Forelimb muscle (tissue), 1 donor: ENCODE measurements at places on chromosomes 12 and 14. TPM values are rescaled to one million over a fixed set of nuclear protein-coding genes. Genes with fewer than 3 reads are reported as not detected.

DNA sequence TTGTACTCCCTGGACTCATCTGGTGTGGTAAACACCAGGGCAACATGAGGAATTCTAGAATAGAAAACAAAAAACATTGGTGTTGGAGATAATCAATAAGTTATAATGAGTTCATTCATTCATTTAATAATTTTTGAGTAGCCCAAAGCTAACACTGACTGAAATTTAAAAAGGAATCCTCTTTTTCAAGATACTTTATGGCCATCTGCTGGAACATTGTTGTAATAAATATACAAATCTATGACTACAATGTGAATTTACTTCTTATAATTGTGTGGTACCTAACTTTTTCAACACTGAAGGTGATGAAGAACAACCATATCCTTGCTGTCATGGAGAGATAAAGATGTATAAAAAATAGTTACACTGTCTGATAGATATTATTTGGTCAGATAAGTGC is 687.3 kb upstream of the MIS18BP1 start:
- no peak for DNase-seq

DNA sequence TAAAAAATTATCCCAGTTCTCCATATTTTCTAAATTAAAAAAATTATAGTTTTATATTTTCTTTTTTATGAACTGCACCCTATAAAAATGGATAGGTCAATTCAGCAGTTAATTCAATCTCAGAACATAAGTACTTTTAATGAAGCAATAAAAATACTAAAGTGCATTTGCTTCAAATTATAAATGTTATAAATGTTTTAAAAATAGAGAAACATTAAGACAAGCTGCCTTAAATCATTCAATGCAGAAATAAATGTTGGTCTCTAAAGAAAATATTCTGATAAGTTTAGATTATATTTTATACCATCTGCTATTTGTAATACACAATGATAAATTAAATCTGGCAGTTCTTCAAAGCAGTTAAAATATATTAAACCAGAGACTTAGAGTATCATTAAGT is 65.6 kb downstream of the ZC3H14 start:
- no peak for DNase-seq

DNA sequence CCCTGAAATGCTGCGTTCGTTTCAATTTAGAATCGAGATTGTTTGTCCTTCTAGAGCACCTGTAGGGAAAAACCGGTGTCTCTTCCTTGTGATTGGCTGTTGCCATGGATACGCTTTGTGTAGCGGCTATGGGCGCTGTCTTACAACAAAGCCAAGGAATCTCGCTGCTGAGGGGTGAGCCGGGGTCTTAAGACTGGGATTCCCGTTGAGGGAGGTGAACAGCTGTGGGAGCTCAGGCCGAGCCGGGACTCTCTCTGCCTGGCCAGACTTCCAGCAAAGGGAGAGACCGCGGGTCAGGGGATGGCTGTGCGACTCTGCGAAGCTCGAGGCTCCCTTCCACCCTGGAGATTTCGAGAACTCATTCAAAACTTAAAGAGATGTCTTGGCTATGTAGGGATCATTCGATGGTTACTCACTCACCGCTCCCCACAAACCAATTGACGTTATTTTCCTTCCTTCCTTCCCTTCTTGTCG is at the start of the genes LRRIQ1 and TSPAN19:
TSS of gene LRRIQ1 (plus strand) at position 118 of the 474 bp plus-strand sequence. CDS start 1,826 bp downstream, outside the sequence.
TSS of gene TSPAN19 (minus strand) at position 44 of the 474 bp plus-strand sequence. CDS start 6,331 bp downstream, outside the sequence.
- peak; percentile 63 for DNase-seq

DNA sequence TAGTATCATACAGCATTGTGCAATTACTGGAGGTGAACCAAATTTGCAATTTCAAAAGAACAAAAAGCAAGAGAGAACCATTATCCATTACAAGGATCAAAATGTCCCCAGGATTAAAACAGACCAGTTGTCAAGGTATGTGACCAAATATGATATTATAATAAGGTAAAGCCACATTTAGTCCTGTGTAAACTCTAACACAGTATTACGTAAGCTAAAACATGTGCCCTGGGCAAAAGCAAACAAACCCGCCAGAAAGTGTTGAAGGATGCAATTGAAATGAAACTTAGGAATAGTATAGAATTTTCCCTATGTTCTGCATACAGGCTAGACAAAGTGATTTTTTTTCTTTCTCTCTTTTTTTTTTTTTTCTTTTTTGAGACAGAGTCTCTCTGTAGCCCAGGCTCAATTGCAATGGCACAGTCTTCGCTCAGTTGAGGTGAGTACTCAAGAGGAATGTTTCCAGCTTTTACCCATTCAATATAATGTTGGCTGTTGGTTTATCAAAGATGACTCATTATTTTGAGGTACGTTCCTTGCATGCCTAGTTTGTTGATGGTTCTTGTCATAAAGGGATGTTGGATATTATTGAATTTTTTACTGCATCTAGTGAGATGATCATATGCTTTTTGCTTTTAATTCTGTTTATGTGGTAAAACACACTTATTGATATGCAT is 137.1 kb upstream of the FOXG1 start:
- DNase-seq, result no peak

- no peak for DNase-seq
These were observed 4.0 kb downstream of the KIF26A start for GRCh38 chr14:104142136-104142945.

GRCh38 chr12:66011731-66012130 is 118.8 kb downstream of the LLPH start:
- DNase-seq, result no peak

DNA sequence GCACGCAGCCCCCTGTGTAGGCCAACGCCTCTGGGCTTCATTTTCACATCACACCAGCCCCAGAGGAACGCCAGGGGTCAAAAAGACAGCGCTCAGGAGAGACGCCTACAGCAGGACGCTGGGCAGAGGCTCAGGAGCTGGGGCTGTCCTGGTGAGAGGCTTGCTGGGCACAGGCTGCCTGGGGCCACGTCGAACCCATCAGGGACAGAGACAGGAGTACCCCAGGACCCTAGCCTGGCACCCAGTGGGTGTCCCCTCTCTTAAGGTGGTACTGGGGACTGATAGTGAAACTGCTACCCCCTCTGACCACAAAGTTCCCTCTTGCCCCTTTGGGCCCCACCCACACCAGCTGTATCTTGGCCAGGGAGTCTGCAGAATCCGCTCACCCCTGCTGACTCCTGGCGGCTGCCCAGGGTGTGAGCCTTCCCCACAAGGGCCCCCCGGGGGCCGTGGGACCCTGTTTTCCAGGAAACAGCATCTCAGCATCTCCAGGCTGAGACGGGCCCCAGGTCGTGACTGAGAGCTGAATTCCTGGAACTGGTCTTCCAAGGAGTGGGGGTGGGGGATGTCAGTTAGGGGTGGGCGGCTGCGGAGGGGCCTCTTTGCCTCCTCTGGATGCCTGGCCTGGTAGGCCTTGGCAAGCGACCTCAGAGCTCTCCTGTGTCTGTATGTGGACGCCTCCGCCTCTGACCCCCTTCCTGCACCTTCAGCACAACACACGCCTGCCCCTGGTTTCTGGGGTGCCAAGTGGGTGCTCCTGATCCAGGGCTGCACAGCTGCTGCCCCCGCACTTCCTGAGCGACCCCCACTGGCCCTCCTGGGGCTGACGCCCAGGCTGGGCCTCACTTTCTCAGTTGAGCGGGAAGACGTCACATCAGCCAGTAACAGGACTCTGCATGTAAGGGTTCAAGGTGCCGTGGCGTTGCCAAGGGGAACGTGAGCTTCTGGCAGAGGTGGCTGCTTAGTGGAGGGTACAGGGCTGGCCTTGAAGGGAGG is 321.9 kb upstream of the RTL1 start:
- DNase-seq, result no peak

DNA sequence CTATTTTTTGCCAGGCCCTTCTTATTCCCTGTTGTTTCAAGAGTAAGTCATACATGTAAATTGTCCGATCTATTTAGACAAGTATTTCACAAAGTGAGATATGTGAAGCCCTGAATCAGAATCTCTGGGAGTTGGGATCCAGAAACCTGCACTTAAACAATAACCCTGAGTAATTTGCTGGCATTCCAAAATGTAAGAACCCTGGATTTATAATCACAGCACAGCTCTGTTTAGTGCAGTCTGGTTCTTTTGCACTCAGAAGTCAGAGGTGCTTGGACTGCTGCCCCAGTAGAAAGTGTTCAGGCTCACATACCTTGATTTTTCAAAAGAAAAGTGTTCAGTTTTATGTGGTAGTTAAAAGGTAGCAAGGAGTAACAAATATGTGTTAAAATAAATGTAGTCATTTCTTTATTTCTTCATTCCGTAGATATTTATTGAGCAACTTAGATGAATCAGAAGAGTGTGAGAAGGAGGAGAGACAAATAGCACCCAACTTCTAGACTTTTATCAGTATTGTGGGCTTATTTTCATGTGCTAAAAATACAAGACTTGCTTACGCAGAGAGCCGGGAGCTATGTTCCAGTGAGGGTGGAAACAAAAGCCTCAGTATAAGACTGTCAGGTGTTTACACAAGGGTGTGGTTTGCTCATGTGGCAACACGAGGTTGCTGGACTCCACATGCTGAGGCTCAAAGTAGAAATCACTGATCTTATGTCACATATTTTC is 70.1 kb downstream of the SYNE2 start:
- no peak for DNase-seq

GRCh38 chr14:68363843-68364767 is 428.8 kb downstream of the ZFP36L1 start:
- DNase-seq, result no peak

GRCh38 chr14:99818503-99819036 is 25.4 kb downstream of the EML1 start:
- no peak for DNase-seq

DNA sequence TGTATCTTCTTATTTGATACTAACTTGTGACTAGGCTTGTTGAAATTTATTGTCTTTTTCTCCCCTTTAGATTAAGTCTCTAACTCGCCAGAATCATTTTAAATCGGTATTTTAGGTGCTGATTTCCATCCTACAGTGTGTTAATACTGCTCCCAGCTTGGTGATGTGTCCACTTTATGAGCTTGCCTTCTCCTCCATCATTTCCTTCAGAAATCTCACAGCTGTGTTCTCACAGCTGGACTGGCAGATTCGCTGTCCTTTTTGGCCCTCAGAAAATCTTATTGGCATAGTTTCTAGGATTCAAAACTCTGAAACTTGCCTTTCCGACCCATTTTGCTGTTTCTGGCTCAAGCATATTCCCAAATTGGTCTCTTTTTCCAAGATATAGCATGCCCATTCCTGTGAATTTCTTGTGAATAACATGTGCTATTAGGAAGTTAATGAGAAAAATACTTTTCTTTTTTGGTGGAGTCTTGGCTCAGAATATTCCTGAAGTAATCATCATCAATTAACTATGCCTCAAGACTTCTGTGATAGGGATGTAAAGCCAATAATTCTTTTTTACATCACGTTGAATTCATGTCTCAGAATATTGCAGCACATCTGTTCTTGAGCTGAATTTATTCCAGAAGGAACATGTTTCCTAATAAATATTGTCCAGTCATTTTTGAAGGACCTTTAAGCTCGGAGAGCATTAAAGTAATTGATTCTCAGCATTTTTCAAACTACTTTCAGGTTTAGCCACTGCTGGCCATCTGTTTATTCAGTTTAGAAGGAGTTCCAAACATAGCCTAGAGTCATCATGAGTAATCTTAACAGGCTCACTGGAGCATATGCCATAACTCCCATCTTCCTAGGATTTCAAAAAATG is 50.0 kb upstream of the USP44 start:
- DNase-seq, result peak; percentile 79

GRCh38 chr12:94832105-94832504 is 171.4 kb downstream of the NDUFA12 start:
- DNase-seq, result no peak

DNA sequence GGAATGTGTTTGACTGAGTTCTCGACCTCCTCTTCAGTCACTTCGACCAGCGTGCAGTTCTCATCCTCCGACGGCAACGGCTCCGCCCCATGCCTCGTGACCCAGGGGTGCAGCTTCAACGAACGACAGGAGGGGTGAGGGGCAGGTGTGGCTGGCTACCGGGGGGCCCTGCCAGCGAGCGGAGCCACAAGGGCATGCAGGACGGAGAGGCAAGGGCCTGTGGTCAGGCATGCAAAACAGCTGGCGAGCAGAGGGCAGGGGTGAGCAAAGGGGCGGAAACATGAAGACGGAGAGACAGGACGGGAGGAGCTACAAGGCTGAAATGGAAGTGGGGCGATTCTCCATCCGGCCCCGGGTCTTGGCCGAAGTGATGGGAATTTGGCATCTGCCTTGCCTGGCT is 38.7 kb downstream of the P2RX4 start:
- no peak for DNase-seq

DNA sequence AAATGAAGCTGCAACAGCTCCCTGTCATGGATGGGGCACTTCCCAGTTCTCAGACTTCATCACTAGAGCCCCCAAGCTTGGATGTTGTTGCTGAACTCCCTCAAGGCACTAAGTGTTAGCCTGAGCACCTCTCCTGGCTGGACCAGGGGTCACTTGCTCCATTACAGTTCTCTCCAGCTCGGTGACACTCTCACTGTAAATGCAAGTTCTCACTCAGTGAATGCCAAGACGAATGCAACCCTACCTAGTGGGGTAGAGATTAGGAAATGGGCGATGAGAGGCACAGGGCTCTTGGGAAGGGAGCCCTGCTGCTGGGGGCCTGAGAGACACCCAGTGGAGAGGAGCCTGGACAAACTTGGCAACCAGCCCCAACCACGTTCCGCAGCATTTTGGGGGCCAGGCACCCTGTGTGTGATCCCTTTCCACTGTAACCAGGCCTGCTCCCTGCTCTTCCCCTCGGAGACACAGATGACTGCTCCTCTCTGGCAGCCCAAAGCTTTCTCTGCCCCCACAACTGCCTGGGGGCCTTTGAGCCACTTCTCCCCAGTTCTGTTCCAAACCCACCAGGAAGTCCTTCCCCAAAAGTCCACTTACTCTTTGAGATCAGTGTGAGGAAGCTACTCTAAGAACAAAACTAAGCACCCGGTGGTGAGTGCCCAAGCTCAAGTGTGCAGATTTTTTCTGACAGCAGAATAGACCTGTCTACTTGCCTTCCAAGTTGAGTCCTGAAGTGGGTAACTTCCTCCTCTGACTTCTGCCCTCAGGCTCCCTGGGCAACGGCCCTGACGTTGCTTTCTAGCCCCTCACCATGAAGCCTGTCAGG is 8.0 kb upstream of the SELPLG start:
- DNase-seq, result no peak

DNA sequence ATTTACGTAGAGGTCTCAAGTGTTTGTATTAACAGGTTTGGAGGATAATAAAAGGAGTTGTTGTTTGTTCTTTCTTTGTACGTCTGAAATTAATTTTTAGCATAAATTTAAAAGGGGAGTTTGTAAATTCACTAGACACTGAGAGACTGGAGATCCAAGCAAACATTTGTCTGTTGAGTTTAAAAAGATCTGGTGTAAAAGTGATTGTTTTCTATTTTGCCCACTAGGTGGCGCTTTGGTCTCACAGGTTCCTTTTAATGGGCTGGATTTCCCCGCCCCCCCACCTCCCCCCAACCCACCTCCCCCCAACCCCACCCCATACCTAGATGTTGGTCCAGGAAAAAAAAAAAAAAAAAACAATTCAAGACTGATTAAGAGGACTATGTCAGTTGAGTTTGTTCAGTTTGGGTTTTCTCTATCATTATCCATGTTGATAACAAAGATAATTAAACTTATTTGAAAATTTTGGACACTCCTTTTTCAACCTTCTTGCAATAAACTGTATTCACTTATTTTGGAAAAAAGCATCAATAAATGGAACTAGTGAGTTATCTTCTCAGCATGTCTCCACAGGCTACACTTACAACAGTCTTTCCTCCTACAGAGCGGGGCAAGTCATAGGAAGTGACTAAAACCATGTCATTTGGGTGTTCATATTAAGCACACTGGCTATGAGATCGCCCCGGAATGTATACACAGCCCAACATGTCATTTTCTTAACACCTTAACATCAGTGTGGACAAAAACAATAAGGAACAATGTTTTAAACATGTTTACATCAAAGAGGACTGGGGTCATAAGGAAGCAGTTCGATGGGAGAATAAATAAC is 841.1 kb downstream of the NRXN3 start:
- DNase-seq, result no peak

Gene RPGRIP1
- 0.82 TPM for polyA plus RNA-seq

Gene GPN3
- polyA plus RNA-seq, result 22.3 TPM

Gene HEBP1
- 34.4 TPM for polyA plus RNA-seq

Gene BLTP3B
- polyA plus RNA-seq, result 15.1 TPM
